ENCODE measurements at places on chromosomes 16 and 17.

DNA sequence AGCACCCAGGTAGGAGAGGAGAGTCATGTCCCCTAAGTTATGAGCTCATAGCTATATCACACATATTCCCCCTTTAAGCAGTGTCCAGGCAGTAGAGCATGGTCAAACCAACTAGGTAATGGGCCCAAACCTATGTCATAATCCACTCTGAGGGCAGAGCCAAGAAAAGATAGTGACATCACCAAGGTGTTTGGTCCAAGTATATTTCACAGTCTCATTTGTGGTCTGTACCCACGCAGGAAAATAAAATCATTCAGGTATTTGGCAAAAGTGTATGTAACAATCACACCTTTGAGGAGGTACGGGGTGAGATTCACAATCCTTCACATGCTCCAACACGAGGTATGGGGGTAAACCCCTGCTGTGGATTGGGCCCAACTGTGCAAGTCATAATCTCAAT, 2112.8 kb downstream of the TP53TG3F start:
- no peak for DNase-seq

DNA sequence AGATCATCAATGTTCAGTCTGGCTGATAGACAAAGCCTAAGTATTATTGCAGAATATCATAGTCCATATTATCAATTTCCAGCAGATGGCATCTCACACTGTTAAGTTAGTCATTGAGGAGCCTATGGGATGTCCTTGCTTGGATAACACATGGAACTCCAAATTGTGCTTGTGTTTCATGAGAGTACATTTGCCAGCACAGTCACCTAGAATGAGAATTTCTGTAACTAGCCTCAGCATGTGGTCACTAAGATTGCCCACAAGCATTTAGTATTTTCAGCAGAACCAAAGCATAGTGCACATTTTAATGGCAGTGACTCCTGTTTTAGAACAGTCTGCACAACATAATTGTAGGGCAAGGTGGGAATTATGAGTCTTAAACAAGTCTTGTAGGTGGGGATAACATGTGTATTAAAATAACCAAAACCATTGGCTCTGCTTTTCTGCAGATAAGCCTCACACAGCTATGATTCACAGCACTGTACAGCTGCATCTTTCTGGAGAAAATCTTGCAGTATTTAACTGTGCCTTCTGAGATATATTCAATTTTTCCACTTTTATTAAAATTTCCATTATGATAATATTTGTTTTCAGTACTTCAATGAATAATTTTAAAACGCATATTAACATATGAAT, 882.8 kb upstream of the SOX9 start:
- DNase-seq = peak; percentile 11

DNA sequence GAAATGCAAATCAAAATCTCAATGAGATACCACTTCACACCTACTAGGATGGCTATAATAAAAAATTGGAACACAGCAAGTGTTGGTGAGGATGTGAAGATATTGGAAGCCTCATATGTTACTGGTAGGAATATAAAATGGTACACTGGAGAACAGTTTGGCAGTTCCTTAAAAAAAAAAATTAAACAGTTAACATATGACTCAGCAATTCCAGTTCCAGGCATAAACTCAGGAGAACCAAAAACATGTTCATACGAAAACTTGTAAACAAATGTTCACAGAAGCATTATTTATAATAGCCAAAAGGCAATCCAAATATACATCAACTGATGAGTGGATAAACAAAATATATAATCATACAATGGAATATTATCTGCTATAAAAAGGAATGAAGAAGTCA, 28.2 kb downstream of the ZNF652 start:
- DNase-seq = no peak

- no peak for DNase-seq
Measured at GRCh38 chr16:16122264-16122663, 101.0 kb downstream of the ABCC6 start.

DNA sequence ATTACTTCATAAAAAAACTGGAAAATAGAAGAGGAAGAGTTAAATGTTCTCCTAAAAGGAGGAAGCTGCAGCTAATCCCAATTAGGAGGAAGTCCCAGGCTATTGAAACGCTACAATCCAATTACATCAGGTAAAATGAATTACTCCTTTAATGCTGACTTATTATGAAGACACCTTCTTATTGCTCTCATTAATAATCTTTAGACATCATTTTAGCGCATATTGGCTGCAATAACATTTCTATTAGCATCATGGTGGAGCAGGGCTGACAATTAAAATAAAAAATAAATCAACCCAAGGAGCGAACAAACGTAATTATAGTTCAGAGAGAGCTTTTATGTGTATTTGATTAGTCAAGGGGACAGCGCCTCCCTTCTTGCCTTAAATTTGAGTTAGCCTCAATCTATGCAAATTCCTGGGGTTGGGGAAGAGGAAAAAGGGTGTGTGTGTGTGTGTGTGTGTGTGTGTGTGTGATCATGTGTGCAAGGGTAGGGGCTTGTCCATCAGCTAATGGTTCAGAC, 109.0 kb upstream of the IRX6 start:
- DNase-seq = no peak

GRCh38 chr16:48383877-48384519, 1.2 kb downstream of the SIAH1 start:
- DNase-seq = no peak

- DNase-seq = no peak
Measured at GRCh38 chr17:78972507-78973105, 7.1 kb downstream of the LGALS3BP start.

GRCh38 chr17:37446027-37446426, 39.3 kb downstream of the TADA2A start:
- DNase-seq = no peak

Data from keratinocyte (primary cell).